ENCODE measurements at places on chromosomes 6 and 20.

DNA sequence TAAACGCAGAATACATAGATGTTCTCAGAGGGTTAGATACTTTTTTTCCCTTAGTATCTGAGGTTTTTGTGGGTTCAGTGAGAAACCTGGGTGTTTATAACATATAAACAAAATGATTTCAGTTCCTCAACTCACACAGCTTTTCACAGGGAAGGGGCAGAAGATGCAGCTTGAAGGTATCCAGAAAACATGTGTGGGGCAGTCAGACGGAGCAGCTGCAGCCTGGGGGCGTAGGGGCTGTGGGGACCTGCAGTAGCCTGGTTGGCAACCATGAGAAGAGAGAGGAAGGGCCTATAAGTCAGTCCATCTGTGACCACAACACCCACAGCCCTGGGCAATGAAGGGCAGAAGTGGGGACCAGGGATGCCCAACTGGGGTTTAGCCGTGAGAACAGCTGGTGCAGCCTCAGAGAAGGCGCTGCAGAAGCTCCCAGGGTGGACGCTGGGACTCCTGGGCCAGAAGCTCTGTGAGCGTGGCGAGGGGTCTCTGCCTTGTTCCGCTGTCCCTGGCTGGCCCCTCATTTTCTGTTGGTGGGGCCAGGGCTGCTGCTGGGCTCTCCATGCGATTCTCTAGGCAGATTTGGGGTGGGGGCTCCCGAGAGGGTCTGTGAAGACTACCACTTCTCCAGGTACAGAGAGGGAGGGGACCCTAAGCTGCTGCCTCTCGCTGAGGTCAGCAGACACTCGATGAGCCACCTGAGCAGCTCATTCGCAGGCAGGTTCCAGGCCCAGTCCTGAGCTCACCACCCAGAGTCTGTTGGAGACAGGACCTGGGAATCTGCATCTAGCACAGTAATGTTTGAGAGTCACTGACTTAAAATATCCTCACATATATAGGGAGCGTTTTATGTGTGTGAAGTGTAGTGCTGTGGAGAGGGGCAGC, 181.2 kb downstream of the ZDHHC14 start:
- no peak for DNase-seq

- DNase-seq = no peak
Observed at GRCh38 chr6:2028457-2029038, 216.9 kb downstream of the GMDS start.

DNA sequence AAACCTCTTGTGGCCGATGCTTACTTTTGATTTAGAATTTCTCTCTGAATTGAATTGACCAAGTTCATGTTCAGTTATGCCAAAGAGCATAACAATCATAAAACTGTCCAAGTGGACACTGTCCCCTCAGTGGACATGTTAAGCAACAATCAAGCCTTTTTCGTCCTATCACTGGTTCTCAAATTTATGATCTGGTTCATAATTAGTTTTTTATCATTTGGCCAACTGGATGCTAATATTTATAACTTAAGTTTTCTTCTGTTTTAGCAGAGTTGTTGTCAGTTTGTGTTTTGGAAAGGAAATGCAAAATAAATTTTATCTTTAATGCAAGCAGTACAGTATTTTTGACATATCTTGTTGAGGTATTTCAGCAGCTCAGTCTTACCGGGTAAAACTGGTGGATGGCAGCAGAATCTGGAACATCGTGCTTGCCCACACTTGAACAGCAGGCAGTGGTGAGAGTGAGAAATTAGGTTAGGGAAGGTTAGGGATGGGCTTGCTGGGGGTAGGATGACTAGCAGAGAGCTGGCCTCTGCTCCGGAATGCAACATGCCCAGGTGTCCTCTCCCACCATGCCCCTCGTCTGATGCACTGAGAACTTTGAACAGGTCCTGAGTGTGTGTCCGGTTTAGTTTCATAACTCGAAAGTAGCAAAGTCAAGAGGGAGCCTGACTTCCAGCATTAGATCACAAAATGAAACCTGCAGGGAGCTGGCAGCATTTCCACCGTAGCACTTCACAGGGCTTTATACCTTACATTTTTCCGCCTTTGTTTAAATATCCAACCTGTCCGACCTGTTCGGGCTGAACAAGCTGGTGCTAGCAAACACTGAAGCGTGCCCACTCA, 93.1 kb downstream of the RREB1 start:
- no peak for DNase-seq

GRCh38 chr6:74041420-74041819, 345.4 kb downstream of the CD109 start:
- no peak for DNase-seq

DNA sequence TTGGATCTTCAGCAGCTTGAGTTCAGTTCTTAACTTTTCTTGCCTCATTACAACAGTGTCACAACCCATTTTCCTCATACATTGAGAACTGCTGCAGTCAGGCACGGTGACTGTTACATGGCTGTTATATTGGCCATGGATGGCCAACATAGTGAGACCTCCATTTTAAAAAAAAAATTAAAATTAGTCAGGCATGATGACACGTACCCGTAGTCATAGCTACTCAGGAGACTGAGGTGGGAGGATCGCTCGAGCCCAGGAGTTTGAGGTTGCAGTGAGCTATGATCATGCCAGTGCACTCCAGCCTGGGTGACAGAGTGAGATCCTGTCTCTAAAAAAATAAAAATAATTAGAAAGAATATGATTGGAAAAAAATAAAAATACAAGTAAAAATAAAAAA, 9.9 kb upstream of the MMP24 start:
- DNase-seq = no peak

GRCh38 chr6:122154912-122155575, 244.4 kb upstream of the HSF2 start:
- no peak for DNase-seq

- no peak for DNase-seq
Observed at GRCh38 chr20:40868551-40869217, 159.9 kb upstream of the TOP1 start.
